Naive thymus-derived CD4-positive, alpha-beta T cell (primary cell): ENCODE measurements at places on chromosomes 3 and 15. TPM values are rescaled to one million over a fixed set of nuclear protein-coding genes. Genes with fewer than 3 reads are reported as not detected.

The TICRR gene
- total RNA-seq, result 0.19 TPM

The DPPA2 gene
- total RNA-seq, result not detected

- DNase-seq, result no peak
- H3K27me3 ChIP-seq, result no peaks in the 10 kb centered on the region
- no peak overlapping the region for H3K4me3 ChIP-seq
Measured at GRCh38 chr3:73773233-73773632, 148.5 kb upstream of the PDZRN3 start.

DNA sequence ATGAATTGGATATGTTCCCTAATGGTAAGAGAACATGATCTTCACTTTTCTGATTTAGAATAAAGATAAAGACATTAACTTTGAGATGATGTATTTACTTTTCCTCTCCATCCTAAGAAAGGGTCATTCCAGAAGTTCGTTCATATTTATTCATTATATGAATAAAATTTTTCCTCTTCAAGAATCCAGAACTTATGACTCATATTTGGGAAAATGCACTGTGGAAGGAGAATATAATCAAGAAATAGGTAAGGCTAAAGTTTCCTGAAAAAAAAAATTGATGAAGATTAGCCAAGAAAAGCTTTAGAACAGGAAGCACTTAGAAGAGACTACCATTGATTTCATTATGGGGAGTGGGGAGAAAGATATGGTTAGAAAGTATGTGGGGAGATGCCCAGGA is 36.5 kb upstream of the CBLB start:
- no peak overlapping the region for H3K27ac ChIP-seq
- DNase-seq, result no peak
- H3K4me1 ChIP-seq, result no peaks in the 10 kb centered on the region
- no peaks in the 10 kb centered on the region for H3K36me3 ChIP-seq

DNA sequence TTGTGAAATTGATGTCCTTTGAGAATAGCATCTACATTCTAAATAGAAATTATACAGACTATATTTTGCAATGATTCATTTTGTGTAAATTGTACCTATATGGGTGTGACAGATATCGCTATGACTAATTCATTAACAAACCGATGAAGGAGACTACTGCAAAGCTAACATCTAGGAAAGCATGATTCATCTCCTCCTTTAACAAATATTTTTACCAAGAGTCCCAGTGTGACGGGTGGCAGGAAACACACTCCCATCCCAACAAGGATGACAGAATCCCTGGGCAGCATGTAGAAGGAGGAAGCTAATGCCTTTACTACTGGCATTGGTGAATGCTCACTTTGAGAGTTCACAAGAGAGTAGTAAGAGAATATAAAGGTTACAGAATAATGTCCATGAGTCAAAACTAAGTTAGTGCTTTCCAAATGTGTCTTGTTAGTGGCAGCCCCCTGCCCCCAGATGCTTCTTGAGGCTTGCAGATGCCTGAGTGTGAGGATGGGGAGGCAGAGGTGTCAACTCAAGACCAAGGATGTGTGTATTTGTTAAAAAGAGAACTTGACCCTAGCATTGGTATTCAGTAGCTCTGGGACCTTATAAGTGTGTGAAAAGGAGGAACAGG is 180.6 kb downstream of the FMN1 start:
- H3K4me3 ChIP-seq, result no peak overlapping the region
- H3K4me1 ChIP-seq, result no peaks in the 10 kb centered on the region
- H3K27ac ChIP-seq, result no peak overlapping the region
- no peaks in the 10 kb centered on the region for H3K27me3 ChIP-seq
- no peak for DNase-seq
- H3K36me3 ChIP-seq, result no peaks in the 10 kb centered on the region

DNA sequence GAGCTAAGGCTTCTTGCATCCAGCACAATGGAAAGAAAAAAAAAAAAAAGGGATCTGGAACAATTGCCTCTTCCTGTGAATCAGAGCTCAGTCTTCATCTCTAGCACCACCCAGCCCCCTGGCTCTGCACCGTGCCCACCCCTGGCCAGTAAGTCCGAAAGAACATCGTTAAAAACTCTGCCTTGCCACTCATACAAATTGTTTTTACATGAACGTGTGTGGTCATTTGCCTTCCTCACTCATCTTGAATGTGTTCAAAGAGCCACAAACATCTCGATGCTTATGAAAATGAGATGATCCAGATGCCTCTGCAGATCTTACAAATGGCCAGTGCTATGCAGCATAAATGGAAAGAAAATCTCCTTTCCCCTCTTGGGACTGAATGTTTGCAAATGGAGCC is 400.0 kb upstream of the PPP2R3A start:
- no peaks in the 10 kb centered on the region for H3K27me3 ChIP-seq
- no peak overlapping the region for H3K27ac ChIP-seq
- H3K4me3 ChIP-seq, result no peak overlapping the region

GRCh38 chr15:35181538-35181937 is 96.4 kb upstream of the NANOGP8 start:
- no peaks in the 10 kb centered on the region for H3K4me1 ChIP-seq
- DNase-seq, result no peak
- no peaks in the 10 kb centered on the region for H3K36me3 ChIP-seq

- no peak for DNase-seq
- no peaks in the 10 kb centered on the region for H3K4me1 ChIP-seq
- H3K27me3 ChIP-seq, result no peaks in the 10 kb centered on the region
- no peak overlapping the region for H3K4me3 ChIP-seq
- H3K27ac ChIP-seq, result no peak overlapping the region
Measured at GRCh38 chr3:155441026-155441425, 147.5 kb upstream of the STRIT1 start.

GRCh38 chr3:30793740-30794139 is 100.7 kb downstream of the GADL1 start:
- no peaks in the 10 kb centered on the region for H3K36me3 ChIP-seq
- H3K4me3 ChIP-seq, result no peak overlapping the region
- no peak for DNase-seq
- H3K27me3 ChIP-seq, result no peaks in the 10 kb centered on the region
- H3K27ac ChIP-seq, result no peak overlapping the region

DNA sequence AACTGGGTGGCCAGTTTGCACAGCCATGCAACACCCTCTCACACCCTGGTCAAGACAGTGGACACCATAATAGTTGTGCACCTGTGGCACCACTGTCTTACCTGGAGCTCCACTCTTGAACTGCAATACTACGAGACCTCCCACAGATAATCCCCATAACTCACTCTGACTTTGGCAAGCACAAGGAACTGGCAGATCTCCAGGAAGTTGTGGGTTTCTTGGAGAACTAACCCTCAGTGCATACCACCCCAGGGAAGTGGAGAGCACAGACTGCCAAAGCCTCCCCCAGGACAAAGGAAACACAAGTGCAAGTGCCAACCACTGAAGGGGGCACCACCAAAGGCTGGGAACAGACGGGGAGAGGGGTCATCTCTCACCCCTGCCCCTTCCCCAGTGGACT is 318.6 kb downstream of the SUCLG2 start:
- no peaks in the 10 kb centered on the region for H3K4me1 ChIP-seq
- H3K27me3 ChIP-seq, result no peaks in the 10 kb centered on the region
- H3K36me3 ChIP-seq, result no peaks in the 10 kb centered on the region
- H3K27ac ChIP-seq, result no peak overlapping the region
- no peak overlapping the region for H3K4me3 ChIP-seq

DNA sequence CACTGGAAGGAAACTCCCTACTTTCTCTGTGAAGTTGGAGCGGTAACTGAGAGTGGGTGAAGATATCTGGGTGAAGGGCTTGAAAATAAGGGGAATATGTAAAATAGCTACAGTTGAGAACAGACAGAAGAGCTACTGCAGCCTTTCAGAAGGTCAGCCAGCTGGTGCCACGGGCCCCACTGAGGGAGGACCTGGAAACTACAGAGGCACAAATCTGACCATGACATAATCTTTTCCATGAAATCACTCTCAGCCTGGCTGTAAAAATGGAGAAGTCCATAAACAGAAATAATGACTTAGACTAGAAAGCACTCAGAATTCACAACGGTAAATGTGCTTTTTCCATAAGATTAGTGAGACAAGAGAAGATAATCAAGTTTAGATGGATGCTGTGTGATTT is 46.4 kb downstream of the ST3GAL6 start:
- H3K4me3 ChIP-seq, result no peak overlapping the region
- no peaks in the 10 kb centered on the region for H3K4me1 ChIP-seq
- no peak overlapping the region for H3K27ac ChIP-seq
- no peaks in the 10 kb centered on the region for H3K36me3 ChIP-seq

DNA sequence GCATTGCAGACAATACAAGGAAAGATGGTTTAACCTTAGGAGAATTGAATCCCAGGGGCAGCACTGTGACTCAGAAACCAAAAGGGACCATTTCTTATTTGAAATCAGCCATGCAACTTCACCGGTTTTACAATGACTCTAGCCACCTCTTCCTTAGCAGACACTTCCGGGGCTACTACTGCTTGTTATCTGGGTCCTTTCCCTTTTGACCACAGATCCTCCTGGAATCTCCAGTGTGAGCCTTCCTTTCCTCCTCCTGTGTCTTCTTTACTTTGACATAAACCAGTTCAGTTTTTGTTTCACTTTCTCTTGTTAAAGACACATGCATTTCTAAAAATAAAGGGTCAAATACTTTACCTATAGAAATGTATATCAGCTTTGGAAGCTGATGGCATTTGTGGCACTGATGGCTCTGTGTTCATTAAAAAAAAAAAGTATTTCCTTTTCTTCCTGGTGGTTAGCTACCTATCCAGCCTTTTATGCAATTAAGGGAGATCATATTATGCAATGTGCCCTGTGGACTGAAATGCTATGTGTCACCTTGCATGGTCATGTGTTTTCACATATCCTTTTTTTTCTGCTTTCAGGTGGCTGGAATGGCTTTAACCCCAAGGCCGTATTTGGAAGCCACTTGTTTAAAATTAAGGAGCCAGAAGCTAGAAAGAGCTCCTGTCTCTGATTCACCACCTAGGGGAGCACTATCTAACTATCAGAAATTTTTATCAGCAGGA is 296.2 kb downstream of the CHL1 start:
- H3K4me1 ChIP-seq, result no peaks in the 10 kb centered on the region
- no peaks in the 10 kb centered on the region for H3K27me3 ChIP-seq
- no peak for DNase-seq
- no peaks in the 10 kb centered on the region for H3K36me3 ChIP-seq
- no peak overlapping the region for H3K27ac ChIP-seq
- no peak overlapping the region for H3K4me3 ChIP-seq
